ENCODE measurements at places on chromosomes 6 and 20.
A peak's percentile ranks its signal among the peaks of the same experiment; 100 is the strongest.

DNA sequence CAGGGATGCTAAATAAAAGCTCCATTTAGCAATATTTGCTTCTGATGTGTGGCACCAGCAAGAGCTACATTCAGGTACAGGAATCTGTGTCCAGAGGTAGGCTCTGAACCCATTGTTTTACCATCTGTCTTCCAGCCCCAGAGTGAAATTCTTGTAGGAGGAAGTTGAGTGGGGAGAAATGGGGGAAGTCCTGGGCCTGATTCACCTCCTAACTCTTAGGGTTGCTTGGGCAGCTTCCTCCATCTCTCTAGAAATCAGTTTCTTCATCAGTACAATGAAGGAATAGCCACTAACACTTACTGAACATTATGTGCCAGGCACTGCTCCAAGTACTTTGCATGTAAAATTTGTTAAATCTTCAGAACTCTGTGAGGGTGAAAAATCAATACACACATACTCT lies 35.1 kb upstream of the TSPYL1 start:
- DNase-seq: no peak

GRCh38 chr6:7615611-7616383 lies 25.8 kb downstream of the SNRNP48 start:
- DNase-seq: peak; percentile 13

DNA sequence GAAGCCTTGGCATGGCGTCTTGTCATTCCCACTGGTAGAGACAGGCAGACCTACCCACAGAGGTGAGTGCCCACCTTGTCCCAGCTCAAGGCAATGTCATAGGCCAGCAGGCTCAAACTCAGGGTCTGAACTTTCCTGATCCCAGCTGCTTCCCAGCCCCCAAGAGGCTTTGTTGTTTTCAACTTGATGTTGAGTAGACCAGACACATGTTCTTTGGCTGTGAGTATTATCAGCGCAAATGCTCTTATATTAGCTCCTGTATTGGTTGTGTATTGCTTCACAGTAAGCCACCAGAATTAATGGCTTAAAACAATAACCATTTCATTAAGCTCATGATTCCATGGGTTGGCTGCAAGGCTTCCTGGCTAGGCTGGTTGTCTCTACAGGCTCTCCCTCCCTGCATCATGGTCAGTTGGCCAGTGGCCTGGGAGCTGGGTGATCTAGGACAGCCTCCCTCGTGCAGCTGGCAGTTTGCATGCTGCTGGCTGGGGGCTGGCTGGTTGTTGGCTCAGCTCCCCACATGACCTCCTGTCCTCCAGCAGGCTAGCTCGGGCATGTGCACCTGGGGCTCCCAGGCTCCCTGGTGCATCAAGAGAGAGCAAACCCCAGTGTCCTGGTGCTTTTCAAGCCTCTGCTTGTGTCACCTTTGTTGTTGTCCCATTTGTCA lies 21.6 kb downstream of the TOX2 start:
- DNase-seq: no peak

DNA sequence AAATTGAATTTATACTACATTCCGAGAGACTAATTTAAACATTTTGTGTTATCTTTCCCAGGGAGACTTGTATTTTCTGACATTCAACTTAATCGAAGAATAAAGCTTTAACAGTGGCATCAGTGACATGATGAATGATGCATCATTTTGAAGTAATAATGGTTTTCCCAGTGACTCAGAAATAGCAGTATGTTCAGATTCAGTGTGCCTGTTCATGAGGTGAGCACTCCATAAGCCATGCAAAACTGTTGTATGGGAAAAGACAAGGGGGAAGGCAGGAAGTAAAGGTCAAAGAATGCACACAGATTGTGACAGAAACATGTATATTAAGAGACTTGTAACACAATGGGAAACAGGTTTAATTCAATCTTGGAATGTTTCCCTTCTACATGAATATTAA lies 1348.2 kb upstream of the GJE1 start:
- no peak for DNase-seq

DNA sequence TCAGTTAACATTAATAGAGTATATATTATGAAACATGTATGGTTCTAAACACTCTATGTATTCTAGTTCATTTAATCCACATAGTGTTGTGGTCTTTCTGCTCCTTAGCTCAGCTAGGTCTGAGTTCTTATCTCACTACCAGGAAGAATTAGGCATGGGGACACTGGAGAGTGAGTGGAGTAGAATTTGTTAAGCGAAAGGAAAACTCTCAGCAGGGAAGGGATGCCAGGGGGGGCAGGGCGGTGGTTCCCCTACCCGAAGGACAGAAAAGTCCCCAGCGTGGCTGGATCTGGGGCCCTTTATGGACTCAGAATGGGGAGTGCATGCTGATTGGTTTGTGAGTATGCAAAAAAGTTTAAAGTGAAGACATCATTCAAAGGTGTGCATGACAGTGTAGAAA lies 727.5 kb downstream of the TBC1D32 start:
- DNase-seq: no peak

DNA sequence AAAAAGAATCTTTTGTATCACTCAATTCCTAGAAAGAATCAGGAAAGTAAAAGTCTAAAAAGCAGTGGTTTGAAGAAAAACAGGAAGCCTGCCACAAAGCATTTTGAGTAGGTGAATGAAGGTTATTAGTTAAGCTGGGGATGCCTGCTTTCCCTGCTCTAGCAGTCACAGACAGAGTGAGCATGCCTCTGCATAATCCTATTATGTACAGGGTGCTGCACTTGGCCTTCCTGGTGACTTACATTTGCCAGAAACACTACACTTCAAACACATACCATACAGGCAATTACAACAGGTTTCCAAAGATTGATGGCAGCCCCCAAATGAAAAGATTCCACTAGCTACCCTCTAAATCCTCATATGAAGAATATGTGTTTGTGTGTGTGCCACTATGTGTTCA lies 130.8 kb downstream of the TPBG start:
- no peak for DNase-seq

- no peak for DNase-seq
Observed at GRCh38 chr20:63206878-63207277, 9.1 kb downstream of the YTHDF1 start.

GRCh38 chr6:80382811-80383210 lies 276.3 kb downstream of the BCKDHB start:
- no peak for DNase-seq

- no peak for DNase-seq
Observed at GRCh38 chr6:25703005-25703404, 51.0 kb downstream of the SCGN start.

- no peak for DNase-seq
Observed at GRCh38 chr20:17993546-17993945, 24.7 kb downstream of the MGME1 start.

DNA sequence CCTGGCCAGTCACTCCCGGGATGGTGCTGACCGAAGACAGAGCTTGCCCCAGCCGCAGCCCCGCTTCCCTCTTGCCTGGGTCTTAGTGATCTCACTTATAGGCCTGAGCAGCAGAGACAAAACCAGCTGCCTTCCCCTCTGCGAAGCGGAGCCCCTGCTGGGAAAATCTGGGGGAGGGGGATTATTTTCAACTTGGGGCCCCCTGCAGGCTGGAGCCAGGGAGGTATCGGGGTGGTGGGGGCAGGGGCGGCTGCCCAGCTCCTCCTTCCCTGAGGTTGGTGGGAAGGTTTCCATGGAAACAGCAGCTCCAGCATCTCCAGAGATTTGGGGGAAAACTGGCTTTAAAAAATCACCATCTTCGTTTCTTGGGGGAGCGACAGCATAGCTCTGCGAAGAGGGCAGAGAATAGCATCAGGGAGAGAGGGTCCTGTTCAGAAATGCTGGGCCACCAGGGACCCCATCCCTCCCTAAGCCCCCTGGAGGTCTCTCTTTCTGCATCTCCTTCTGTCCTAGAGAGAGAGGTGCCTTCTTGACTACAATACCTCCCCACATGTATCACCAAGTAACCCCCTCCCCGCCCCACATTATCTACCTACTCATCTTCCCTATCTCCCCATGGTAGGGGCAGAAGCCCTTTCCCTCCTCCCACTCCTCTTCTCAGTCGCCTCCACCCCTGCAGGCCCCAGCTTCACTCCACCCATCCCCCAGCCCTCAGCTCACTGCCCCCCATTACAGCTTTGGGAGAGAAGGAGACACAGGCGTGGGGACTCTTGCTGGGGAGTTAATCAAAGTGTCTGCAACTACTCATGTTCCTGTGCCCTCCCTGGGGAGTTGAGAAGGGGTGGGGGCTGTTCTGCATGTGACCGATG lies 88.4 kb upstream of the CCDC167 start:
- no peak for DNase-seq

DNA sequence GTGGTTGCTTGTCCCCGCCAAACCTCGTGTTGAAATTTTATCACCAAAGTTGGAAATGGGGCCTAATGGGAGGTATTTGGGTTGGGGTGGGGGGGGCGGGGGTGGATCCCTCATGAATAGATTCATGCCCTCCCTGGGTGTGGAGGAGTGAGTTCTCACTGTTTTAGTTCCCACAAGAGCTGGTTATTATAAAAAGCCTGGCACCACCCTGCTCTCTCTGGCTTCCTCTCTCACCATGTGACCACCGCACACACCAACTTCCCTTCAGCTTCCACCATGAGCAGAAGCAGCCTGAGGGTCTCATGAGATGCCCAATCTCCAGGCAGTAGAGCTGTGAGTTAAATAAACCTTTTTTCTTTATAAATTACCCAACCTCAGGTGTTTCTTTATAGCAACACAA lies 111.3 kb downstream of the PRDM1 start:
- no peak for DNase-seq

DNA sequence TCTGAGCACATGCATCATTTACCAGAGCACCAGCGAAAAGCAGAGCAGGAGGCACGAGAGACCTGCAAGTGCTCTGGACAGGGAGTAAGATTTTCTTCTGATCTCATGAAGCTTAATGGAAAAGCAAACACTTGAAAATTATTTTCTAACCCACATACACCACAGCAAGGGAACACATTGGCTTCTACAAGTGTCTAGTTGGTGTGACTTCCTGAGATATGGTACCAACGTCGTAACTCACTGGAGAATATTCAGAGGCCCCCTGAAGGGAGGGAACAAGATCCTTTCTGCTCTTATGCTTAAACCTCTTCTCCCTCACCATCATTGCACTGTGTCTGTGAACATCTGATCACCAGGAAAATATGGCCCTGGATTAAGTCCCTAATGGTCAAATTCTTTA lies 48.6 kb downstream of the PSMB1 start:
- DNase-seq: no peak

DNA sequence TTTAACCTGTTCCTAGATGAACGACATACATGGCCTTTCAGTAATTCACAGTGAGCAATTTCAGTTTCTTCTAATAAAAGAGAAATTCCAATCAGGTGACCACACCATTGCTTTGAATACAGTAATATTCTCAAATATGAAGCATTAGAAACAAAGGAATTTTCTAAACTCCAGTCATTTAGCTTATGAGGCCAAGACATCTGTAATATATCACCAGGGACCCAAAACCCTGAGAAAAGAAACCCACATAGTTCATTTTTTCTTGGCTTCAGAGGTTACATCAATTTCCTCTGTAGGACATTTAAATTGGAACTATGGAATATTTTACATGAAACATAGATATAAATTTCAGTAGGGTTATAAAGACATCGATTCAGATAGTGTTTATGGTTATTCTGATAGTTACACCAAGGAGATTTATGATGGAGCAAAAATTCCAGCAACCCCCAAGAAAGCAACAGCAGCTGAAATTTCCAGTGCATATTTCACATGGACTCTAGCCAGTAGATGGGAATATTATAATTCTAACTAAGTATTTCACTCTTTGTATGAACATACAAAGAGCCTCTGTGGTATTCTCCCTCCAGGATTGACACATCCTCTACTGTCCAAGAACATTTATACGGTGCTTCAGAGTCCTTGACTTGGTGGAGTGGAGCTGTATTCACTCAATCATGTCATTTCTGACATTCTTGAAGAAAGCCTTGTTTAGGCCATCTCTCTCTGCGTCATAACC lies 82.9 kb downstream of the ADGRG6 start:
- no peak for DNase-seq

DNA sequence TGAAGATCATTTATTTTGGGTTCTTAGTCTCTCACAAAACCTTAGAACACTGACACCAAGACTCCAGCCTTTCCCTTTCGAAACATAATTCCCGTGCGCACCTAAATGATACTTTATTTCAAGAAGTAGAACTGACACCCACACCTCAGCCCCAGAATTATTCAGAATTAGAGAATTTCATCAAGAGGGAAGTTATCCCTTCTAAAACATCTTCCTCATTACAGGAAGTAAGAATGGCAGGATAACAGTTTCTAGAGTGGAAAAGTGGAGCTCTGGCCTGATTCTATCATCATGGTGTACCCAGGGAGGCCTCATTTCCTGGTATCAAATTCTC lies 1.4 kb upstream of the SRXN1 start:
- DNase-seq: no peak

- DNase-seq: no peak
Observed at GRCh38 chr6:128641703-128642102, 121.3 kb upstream of the PTPRK start.

DNA sequence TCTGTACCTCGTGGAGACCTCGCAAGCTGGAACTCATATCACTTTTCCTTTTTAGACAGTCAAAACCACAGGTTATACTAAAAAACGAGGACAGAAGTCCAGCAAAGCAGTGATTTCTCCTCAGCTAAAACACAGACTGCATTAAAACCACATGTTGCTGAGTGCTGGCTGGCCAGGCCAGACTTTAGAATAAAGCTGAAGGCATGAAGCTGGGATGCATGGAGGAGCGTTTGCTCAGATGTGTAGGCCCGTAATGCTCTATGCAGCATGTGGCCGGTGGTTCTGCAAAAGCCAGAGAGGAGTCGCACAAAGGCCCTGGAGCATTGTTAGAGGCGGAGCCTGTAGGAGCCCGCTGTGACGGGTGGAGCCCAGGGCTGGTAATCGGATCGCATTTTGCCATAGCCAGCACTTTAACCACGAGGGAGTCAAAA lies 83.6 kb downstream of the SMOC2 start:
- DNase-seq: no peak

GRCh38 chr6:126761854-126762253 lies 356.6 kb upstream of the RSPO3 start:
- DNase-seq: no peak

- no peak for DNase-seq
Observed at GRCh38 chr6:30821862-30822784, 62.2 kb upstream of the DDR1 start.

GRCh38 chr6:132020138-132020581 lies 69.0 kb upstream of the CCN2 start:
- no peak for DNase-seq

GRCh38 chr6:106098383-106099234 lies 12.5 kb downstream of the PRDM1 start:
- DNase-seq: peak; percentile 80

Measured in activated CD4-positive, alpha-beta T cell treated with anti-CD3 and anti-CD28 coated beads, Interleukin-2, amount 50 U/mL, for 4 hours (primary cell).